ENCODE measurements at places on chromosomes 6 and 20.

GRCh38 chr20:42134265-42135098, 516.3 kb upstream of the CHD6 start:
- DNase-seq: no peak

- peak; percentile 88 for DNase-seq
Observed at GRCh38 chr6:41602864-41603608, 35.2 kb upstream of the MDFI start.

DNA sequence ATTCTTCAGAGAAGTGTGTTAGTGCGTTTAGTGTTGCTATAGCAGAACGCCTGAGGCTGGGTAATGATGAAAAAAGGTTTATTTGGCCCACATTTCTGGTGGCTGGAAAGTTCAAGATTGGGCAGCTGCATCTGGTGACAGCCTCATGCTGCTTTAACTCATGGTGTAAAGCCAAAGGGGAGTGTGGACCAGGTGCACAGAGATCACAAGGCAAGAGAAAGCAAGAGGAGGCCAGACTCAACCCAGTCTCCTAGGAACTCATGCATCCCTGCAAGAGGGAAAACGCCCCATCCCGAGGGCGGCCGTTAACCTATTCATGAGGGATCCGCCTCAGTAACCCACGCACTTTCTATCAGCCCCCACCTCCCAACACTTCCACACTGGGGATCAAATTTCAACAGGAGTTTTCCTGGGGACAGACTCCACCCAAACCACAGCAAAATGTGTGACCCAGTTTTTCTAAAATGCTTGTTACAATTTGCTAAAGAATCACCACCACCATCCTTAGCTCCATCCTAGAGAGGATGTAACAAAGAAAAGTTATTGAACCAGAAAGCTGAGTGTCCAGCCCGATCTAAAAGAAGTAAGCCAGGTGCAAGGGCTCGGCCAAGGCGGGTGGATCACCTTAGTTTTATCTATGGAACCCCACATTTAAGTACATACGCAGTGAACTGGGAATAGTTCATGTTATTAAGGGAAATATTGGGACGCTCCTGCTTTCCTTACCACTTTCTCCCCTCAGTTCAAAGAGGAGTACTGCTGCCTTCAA, 164.8 kb downstream of the QKI start:
- DNase-seq: no peak

- DNase-seq: no peak
Observed at GRCh38 chr20:50895111-50895830, 36.0 kb downstream of the ADNP start.

- DNase-seq: no peak
Observed at GRCh38 chr6:36499918-36500317, 47.4 kb downstream of the STK38 start.

DNA sequence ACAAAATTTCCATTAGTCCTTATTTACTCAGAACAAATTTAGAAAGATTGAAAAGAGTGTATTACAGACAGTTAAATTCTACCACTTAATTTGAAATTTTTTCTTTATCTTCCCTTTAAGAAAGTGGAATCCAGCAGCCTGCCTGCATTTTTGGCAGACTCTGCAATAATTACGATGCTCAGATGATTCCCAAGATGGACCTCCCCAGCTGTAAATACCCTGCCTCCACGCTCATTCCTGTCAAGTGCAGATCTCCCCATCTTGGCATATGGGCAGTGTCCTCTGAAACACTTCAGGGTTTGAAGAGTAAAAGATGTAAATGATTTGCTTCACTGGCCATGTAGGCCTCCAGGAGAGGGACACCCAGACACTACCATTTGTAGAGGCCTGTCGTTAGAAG, 471.2 kb downstream of the PRKN start:
- no peak for DNase-seq

DNA sequence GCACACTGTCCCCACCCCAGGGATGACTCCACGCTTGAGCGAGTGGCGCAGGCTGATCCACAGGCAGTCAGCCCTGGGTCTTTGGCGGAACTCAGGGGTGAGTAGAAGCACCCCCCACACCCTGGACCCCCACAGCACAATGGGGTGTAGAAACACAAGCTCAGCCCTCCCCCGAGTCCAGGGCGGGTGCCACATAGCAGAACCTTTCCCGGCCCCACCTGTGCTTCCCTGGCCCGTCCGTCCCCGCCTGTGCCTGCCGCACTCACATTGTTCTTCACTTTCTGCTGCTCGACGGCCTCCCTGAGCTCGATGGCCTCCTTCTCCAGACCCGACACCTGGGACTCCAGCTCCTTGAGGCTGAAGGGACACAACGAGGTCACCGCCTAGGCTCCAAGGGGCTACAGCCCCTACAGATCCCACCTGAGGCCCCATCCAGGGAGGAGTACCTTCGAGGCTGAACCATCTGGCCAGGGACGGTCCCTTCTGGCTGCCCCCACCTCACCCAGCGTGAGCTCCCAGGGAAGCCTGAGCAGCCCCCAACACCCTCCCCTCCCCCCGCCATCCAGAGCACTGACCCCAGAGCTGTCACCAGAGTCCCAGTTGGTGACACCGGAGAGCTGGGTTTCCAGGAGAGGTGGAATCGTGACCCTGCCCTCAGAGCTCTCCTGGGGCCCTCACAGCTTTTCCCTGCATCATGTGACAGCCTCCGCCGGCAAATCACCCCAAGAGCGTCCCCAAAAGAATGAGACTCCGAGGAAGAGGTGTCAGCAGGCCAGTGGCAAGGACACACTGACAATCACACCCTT, 55.6 kb downstream of the DSTN start:
- DNase-seq: no peak

DNA sequence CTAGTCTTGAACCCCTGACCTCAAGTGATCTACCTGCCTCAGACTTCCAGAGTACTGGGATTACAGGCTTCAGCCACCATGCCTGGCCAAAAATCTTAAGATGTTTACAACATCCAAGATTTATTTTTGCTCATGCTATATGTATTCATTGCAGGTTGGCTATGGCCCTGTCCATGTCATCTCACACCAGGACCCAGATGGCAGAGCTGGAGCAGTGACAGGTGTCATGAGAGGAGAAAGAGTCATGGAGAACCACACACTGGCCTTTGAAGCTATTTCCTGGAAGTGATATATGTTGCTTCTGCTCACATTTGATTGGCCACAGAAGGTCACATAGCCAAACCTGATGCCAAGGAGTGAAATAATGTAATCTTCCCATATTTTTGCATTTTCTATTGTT, 13.8 kb upstream of the DDR1 start:
- no peak for DNase-seq

- DNase-seq: no peak
Observed at GRCh38 chr6:130991422-130992137, 71.5 kb downstream of the EPB41L2 start.

DNA sequence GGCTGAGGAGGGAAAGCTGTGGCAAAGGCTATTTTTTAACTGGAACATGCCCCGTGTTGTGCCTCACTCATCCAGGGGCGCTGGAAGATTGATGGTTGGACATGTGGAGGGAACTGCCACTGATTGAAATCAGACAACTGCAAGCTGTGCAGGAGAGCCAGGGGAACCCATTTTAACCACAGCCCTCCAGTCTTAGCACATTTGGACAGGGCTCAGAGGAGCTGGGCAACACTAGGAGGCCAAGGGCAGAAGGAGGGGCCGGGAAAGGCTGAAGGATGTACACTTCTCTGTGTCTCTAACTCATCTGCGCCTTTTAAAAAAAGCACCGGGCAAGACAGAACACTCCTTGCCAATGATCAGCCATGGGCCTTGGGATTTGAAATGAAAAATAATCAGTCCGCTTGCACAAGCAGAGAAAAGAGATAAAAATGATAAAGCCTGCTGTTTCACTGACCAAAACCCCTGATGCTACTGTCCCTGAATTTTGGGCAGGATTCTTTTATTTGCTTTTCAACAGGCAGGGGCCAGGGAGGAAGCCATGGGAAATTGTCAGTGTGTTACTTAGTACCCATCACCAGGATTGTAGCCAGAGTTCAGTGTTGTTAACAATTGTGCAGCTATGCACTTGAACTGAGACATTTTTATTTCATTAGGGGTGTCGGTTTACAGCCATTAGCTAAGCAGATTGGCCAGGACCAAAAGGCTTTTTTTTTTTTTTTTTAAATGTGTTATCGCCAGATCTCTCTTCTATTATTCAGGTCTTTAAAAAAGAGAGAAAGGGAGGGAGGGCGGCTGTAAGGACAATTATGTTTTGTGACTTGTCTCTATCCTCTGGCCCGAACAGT, 109.3 kb upstream of the EYA4 start:
- peak; percentile 26 for DNase-seq

DNA sequence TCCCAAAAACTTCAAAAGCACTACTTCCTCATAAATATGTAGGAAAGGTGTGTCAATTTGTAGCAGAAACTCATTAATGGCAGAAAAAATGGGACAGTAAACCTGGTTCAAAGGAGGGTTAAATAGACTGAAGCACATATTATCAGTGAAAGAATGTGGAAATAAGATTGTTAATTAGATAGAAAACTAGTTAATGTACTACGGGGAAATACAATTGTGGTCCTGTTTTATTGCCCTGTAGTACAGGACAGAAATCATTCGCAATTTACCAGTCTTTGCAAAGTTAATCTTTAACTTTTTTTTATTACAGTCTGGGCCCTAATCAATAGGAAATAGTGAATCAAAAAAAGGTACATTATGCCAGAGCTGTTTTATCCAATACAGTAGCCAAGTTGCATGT, 82.0 kb upstream of the PAK5 start:
- DNase-seq: no peak

DNA sequence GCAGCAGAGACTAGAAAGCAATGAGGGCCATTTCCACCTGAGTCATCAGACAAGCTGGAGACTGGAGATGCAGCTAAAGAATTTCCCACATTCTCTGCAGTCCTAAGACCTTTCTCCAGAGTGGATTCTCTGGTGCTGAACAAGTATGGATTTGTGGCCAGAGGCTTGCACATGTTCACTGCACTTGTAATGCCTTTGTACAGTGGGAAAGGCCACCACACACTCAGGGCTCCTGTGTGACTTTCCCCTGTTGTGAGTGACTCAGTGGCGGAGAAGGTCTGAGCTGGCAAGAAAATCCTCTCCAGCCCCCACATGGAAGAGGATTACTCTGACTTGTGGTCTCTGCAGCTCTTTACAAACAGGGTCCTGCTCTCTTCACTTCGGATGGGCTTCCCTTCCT, 192.3 kb downstream of the C6orf118 start:
- DNase-seq: no peak

GRCh38 chr6:5110246-5110645, 25.1 kb downstream of the PPP1R3G start:
- no peak for DNase-seq

GRCh38 chr6:107716688-107717089, 107.4 kb downstream of the SCML4 start:
- DNase-seq: no peak

DNA sequence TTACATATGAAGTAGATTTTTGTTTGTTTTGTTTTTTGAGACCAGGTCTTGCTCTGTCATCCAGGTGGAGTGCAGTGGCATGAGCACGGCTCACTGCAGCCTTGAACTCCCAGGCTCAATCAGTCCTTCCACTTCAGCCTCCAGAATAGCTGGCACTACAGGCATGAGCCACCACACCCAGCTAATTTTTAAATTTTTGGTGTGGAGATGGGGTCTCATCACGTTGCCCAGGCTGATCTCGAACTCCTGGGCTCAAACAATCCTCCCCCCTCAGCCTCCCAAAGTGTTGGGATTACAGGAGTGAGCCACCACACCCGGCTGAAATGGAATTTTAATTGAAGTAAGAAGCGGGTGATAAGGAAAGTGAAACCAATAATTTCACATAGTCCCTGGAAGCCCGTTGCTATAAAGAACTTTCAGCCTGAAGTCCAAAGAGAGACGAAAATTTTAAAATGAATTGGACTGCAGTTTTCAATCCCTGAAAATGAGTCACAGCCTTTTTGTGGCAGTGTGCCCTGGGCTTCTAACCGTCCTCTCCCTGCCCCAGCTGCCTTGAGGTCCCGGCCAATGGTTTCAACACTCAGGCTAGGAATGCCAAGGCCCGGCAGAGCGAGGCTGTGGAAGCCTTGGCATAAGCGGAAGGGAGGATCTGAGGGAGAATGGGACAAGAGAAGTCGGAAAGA, 757 bp downstream of the RAET1E start:
- no peak for DNase-seq

- no peak for DNase-seq
Observed at GRCh38 chr6:34633785-34634184, 62.8 kb downstream of the ILRUN start.

GRCh38 chr20:53302695-53303412, 290.8 kb downstream of the ZNF217 start:
- no peak for DNase-seq

DNA sequence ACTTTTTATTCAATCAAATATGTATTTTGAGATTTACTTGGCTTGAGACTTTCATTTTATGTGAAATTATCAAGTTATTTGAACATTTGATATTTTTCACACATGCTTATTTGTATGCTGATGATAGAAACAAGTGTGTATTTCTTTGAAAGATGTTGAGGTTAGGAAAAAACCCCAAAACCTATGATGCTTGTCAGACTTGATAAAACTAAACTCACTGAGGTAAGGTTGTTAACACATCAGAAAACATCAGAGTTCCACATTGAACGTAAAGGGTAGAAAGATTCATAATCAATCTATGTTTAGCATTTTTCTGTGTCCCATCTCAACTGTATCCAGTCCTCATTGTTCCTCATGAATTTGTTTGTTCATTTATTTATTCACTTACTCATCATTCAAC, 12.2 kb downstream of the SF3B5 start:
- DNase-seq: no peak

DNA sequence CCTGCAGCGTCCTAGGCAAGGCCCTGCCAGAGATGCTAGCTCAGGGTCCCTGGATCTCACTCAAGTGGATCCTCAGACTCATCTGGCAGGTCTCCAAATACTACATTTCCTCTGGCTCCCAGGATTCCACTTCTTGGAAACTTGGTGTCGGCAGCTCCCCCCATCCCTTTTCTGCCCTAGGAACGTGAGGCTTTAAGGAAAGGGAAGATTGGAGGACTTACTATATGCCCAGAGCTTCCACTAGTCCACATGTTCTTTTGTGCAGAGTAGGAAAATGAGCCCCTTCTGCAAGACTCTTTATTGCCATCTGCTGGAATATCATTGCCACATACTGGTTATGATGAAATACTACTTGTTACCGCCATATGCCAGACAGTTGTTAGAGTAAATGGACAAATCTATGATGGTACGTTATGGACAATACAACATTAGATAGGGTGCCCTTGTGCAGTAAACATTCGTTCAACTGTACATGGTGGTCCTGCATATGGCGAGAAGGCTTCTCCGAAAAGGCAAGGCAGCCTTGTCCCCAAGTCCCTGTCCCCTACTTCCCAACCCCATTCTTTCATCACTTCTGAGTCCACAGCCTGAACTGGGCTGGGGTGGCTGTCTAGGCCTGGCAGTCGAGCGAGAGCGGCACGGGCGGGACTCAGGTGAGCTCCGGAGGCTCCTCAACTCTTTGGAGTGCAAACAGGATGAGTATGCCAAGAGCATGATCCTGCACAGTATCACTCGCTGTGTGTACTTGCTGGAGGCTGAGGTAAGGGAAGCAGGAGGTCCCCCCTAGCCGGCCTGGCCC, 780 bp downstream of the ARMC12 start:
- peak; percentile 93 for DNase-seq

DNA sequence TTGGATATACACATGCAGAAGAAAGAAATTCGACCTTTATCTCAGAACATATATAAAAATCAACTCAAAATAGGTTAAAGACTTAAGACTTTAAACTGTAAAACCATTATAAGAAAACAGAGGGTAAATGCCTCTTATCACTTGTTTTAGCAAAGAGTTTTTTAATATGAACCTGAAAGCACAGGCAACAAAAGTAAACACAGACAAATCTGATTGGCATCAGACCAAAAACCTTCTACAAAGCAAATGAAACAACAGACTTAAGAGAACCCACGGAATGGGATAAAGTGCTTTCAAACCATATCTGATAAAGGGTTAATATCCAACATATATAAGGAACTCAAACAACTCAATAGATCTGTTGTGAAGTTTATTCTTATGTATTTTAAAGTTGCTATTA, 309.9 kb upstream of the OPRM1 start:
- DNase-seq: no peak
